Caco-2 (cell line): ENCODE measurements at places on chromosomes 4 and X. TPM values are rescaled to one million over a fixed set of nuclear protein-coding genes. Genes with fewer than 3 reads are reported as not detected.

DNA sequence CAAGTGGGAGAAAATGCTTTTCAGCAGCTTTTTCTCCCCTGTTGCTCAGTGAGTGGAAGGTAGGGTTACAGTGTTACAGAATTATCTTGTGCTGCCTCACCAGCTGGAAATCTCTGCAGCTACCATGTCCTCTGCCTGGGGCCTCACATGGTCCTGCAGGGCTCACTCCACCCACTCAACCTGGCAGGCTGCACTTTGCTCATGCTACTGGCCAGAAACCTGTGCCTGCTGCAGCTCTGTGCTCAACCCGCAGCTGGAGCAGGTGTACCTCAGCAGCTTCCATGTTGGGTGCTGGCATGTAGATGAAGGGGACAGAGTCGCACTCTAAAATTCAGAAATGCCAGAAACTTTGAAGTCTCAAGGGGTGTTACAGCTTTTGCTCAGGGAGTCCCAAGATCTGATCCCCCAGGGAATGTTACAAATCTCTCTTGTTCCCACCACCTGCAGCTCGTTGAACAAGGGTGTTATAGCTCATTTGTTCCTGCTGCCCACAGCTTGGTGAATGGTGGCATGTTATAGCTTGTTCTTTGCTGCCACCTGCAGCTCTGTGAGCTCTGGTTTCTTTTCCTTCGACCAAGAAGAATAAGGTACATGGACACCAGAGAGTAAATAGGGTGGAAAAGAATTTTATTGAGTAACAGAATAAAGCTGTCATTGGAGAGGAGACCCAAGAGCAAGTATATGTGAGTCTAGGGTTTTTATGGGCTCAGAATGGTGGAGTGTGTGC lies 845.8 kb downstream of the TECRL start:
- H3K4me3 ChIP-seq, result no peak overlapping the region
- no peaks in the 10 kb centered on the region for H3K36me3 ChIP-seq
- no peak for DNase-seq

GRCh38 chr4:40253906-40254305 lies 57.1 kb downstream of the RHOH start:
- peaks cover 26% of the 10 kb centered on the region for H3K4me1 ChIP-seq
- DNase-seq, result no peak
- H3K27me3 ChIP-seq, result no peaks in the 10 kb centered on the region
- H3K4me3 ChIP-seq, result no peak overlapping the region
- peak overlapping the region; percentile 75 for H3K27ac ChIP-seq

- H3K4me1 ChIP-seq, result peaks cover 3% of the 10 kb centered on the region; the same call in 1 of the 2 replicates
- no peaks in the 10 kb centered on the region for H3K27me3 ChIP-seq
- H3K36me3 ChIP-seq, result no peaks in the 10 kb centered on the region
- H3K27ac ChIP-seq, result no peak within 1 kb of the TSS
Measured at GRCh38 chr4:7192252-7193029, at the start of gene SORCS2. Gene SORCS2, plus strand, starts transcription at chr4:7192538.

GRCh38 chr4:72283357-72283756 lies 251.6 kb downstream of the NPFFR2 start:
- no peak overlapping the region for H3K27ac ChIP-seq
- no peak overlapping the region for H3K4me3 ChIP-seq
- no peak for DNase-seq
- no peaks in the 10 kb centered on the region for H3K4me1 ChIP-seq

Gene MAGEC2
- total RNA-seq, result not detected in 2 replicates

Gene ARR3
- total RNA-seq, result not detected in 2 replicates

Gene ABCG2
- total RNA-seq, result 23.7 and 26.0 TPM in 2 replicates

Gene ARHGAP36
- not detected in 2 replicates for total RNA-seq
